ENCODE measurements at places on chromosomes 12 and 14. TPM values are rescaled to one million over a fixed set of nuclear protein-coding genes. Genes with fewer than 3 reads are reported as not detected.

GRCh38 chr14:92549105-92549858, 35.7 kb downstream of the RIN3 start:
- no peak for DNase-seq

DNA sequence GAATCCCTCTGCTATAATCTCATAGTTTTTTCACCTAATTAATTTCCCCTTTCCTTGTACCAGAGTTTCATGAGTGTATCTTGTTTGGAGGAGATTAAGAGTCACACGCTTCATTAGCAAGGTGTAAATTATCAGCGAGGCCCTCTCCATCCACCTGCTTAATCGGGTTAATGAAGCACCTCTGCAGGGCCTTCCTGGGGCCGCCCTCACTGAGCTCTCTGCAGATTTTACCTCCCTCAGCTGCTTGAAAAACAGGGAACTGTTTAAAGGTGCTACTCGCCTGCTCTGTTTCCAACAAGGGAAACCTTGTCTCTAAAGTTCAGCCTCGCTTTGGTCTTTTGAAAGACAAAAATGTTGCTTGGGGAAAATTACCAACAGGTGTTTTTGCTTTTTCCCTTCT, 35.8 kb downstream of the OTX2 start:
- DNase-seq = no peak

DNA sequence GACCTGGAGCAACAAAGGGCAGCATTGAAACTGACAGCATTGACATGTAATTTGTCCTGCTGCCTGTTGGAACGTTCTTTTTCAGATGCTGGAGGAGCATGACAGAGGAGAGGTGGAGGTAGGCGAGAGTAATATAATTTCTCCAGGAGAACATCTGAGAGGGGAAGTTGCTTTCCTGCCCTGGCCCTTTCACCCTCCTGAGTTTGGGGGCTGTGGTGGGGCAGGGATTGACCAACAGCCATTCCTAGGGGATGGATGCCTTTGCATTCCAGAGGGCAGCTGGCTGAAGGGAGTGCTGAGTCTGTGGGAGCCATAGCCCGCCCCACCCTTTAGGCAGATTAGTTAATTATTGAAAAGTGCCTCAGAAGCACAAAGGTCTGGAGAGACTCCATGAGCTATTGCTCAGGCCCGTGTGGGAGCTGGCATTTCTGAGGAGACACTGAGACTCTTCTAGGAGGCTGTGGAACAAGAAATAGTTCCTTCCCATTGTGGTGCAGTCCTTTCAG, 73.5 kb downstream of the ARF6 start:
- DNase-seq = no peak

GRCh38 chr12:45051572-45052125, 750 bp upstream of the DBX2 start:
- DNase-seq = no peak

- DNase-seq = no peak
Measured at GRCh38 chr14:65352964-65353530, 59.5 kb upstream of the FUT8 start.

NUMB gene
- 22.0 TPM for total RNA-seq

PDE3A gene
- total RNA-seq = 68.2 TPM

ANKRD33 gene
- not detected for total RNA-seq

RPS6KA5 gene
- total RNA-seq = 4.6 TPM
